ENCODE measurements at places on chromosomes 3 and 15.

DNA sequence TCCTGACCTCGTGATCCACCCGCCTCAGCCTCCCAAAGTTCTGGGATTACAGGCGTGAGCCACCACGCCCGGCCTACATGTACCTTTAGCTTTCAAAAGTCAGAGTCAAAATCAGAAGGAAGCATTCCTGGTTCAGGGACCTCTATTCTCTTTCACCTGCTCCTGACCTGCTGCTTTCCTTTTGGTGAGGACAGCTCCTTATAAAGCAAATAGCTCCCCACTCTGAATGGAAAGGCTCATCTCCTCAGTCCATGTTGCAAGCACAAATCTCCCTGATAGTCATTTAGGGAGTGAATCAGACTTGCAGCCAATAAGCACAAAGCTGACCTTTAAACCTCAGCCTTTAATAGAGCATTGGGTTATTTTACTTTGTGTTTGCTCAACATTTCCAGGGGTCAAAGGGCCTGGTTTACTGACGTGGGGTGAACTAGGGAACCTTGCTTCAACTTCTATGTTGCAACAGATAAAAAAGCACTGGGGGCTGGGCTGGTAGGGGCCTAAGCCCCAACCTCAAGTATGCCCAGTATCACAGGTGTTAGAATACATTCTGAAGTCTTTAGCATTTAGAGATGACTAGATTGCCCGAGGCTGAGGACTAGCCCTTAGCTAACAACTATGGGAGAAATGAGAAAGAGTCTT is 43.1 kb downstream of the THRB start:
- no peak for DNase-seq

DNA sequence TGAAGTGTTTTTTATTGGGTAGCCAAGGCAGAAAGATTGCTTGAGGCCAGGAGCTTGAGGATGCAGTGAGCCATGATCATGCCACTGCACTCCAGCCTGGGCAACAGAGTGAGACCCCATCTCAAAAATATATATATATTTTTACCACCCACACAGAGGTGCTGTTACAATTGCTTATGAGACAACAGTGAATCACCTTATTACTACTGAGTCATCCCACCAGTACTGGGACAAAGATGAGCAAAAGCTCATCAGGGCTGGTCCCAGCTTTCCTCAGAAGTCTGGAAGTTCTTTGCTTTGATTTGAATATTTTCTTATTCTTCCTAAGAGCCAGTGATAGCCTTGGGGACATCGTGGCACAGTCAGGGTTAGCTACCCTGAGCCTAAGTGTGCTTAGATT is 207.7 kb downstream of the SOX2 start:
- DNase-seq = no peak

GRCh38 chr3:140384876-140385275 is 293.0 kb upstream of the TRIM42 start:
- no peak for DNase-seq

GRCh38 chr3:139757448-139758030 is 79.8 kb upstream of the NMNAT3 start:
- DNase-seq = no peak

GRCh38 chr3:144237351-144237750 is 265.7 kb downstream of the DIPK2A start:
- DNase-seq = no peak

GRCh38 chr3:39404943-39405686 is 1.4 kb upstream of the RPSA start:
- no peak for DNase-seq

DNA sequence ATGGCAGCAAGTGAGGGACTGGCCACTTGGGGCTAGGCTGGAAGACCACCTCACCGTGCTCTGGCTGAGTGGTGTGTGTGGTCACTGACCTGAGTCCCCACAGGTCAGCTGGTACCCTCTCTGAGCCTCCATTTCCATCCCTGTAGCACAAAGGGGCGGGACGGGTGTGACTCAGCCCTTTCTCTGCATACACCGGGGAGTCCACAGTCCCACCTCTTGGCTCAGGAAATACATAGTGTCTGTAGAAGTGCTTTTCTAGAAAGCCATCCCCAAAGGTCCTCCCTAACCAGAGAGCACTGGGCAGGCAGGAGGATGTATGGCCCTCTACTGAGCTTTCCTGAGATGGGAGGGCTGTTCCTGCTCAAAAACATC is 27.2 kb downstream of the WNT7A start:
- DNase-seq = no peak

- DNase-seq = no peak
Observed at GRCh38 chr3:79604681-79605080, 163.1 kb downstream of the ROBO1 start.

Measured in AG08396 (cell line).